Tongue (tissue), 3 donors: ENCODE measurements at places on chromosomes 1 and 21. TPM values are rescaled to one million over a fixed set of nuclear protein-coding genes. Genes with fewer than 3 reads are reported as not detected.
A peak's percentile ranks its signal among the peaks of the same experiment; 100 is the strongest.

- DNase-seq: no peak
Measured at GRCh38 chr1:170669107-170669445, 5.1 kb downstream of the PRRX1 start.

DNA sequence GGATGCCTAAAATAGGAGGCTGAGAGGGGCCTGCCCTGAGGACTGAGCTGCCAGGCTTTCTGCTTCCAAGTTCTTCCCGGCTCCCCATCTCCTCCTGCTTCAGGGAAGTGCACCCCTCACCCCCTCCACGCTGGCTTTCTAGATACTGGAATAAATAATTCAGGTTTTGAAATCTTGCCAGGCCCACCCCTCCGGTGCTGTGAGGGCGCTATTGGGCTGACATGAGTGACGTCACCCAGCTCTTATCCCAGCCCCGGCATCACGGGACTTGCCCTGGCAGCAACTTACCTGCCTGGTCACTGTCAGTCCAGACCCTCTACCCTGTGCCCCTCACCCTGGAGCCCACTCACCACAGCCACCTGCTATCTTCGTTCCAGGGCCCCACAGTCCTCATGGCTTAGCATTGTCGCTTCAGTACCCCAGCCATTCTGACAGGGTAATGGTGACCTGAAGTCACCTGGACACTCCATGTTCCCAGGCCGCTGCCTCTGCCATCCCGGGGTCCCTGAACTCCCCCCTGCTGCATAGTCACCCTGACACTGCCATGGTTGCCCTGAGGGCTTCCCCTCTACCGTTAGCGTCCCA is 819 bp upstream of the GPR3 start:
- peak; percentile 65 for DNase-seq

DNA sequence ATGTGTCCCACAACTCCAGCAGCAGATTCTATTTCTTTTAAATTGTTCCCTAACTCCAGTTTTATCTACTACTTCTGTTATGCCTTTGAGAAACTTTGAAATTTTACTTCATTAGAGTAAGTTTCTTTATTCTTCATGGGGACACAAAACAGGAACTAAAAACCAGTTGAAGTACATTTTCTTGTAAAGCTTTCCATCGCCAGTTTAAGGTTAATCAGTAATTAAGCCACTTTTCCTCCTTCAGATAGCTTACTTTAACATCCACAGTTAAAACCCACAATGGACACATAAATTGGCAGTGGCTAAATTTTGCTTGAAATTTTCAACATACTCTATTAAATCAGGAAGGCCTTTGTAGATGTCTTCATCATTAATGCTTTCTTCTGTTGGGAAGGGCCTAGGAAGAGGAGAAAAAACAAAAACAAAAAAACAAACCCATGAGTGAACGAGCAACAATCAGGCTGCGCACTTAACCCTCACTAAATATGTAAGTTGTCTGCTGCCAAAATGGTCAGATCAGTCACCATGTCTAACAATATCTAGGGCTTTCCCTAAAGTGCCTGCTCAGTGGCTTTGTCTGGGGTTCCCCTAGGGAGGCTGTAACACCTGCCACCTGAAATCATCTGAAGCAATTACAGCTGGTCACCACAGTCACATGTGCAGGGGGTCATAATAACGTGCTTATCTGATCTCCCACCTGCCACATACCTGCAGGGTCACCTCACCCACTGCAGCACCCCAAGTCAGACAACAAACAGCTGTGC is 187.9 kb downstream of the VAV3 start:
- DNase-seq: peak; percentile 11

DNA sequence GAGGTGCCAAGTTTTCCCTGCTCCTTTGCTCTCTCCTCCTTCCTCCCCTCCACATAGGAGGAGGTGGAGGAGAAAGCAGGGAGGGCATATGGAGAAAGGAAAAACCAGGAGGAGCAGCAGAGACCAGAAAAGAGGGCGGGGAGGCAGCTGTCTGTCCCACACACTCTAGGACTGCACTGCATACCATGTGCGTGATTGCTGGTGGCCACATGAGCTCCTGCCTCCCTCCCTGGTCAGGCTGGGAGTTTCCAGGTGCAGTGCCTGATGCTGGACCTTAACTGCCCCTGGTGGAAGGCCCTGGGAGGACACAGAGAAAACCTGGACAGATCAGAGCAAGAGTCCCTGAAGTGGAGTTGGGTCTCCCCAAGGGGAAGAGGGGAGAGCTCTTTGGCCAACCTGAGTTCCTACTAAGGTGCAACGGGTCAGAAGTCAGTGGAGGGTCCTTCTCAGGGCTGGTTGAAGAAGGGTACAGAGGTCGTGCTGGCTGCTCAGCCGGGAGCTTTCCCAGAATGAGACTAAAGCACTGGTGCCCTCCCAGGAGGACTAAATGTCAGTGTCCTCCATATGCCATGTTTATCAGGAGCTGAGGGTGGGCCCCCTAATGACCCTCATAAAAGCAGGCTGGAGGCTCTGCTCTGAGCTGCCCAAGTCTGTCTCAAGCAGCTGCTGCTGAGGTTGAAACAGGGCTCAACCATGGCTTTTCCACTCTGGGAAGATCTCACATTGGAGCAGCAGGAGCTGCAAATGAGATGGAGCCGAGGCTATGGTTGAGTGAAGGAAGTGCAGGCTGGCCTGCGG is 3.5 kb upstream of the LGR6 start:
- DNase-seq: no peak

Gene LCE1E
- total RNA-seq: not detected

GRCh38 chr1:165861911-165862310 is 34.5 kb downstream of the UCK2 start:
- DNase-seq: no peak
